ENCODE measurements at places on chromosomes 3 and 15.
A peak's percentile ranks its signal among the peaks of the same experiment; 100 is the strongest.

DNA sequence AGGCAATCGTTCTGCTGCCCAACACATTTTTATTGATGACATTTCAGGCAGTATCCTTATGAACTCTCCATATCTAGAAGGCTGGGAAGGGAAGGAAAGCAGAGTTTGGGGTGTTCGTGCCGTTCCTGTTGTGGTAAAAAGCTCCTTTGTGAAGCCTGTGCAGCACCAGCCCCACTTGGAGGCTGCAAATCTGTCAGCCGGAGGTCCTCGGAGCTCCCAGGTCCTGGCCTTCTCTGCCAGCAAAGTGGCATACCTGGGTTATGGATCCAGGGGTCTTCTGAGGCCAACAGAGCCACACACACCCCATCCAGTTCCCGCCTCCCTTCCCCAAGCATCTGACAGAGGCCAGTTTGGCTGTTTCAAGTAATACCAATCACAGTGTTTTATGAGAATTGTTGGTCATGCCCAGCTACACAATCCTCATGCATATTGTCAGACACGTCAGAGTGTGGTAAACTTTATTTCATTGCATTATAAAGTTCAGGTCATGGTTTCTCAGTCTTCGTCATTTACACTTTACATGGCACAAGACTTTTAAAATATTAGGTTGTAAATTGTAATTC, 15.9 kb upstream of the USP3 start:
- no peak for DNase-seq

DNA sequence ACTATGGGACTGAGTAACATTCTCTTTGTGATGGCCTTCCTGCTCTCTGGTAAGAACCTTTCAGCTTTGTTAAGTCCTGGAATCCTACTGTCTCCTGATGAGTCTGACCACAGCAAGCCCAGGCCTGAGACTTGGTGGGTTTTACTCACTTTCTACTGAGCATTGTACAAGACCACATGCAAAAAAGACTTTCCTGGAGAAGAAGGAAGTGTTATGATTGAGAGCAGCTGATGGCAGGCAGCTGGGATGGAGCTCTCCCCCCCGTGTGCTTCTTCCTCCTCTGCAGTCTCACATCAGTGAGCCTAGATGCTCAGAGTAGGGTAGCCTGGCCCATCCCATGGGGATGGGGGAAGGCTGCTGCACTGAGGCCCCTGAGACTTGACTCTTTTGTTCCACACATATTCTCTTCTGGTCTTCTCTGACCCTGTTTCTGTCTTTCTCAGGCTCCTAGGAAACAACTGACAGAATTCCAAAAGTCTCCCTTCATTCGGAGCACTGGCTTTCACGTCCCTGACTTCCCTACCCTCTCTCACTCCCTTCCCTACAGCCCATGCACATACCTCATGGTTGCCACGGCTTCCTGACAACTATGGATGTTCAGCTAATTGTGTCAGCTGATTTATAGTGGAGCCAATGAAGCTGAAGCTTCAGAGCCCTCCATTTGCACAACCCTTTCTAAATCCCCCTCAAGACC, 36.6 kb downstream of the CD86 start:
- DNase-seq: no peak

DNA sequence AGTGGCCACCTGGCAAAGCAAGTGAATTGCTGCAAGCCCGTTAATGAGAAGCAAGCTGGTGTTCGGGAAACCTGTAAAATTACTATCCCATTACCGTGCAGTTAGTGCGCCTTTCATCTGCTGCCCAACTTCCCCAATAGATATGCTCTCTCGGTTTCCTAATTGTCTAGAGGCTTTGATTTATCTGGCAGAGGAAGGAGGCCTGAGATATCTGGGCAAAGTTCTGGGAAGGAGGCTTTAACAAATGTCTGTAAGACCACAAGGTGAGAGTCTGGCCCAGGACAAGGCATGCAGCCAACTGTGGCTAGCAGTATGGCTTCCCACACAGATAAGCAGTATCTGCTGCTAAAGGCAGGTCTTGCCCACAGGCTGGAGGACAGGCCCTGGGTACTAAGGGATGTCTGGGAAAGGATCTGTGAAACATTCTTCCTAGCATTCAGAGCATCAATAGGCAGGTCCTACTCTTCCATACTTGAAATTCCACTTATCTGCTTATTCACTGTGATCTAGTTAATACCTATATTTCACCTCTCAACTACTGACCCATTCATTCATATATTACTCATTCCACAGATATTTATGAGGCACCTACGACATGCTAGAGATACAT, 130.0 kb upstream of the SLC2A2 start:
- DNase-seq: no peak

DNA sequence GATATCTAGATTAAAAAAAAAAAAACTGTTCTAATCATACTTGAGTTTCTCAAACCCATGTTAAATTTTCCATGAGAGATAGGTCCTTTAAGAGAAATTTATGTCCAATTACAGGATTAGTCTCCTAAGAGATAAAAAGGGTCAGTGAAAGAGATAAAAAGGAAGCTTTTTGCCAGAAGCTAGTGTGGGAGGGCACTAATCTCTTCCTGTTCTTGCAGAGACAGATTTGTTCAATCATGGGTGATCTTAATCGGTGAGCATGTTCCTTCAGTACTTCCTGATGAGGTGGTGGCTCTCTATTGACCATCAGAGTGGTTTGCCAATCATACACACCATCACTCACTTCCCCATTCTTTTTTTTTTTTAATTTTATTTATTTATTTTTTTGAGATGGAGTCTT, 16.9 kb upstream of the LPP start:
- DNase-seq: no peak

GRCh38 chr3:193509103-193509965, 45.4 kb downstream of the ATP13A4 start:
- no peak for DNase-seq

GRCh38 chr3:145175626-145176025, 985.4 kb downstream of the PLOD2 start:
- no peak for DNase-seq

DNA sequence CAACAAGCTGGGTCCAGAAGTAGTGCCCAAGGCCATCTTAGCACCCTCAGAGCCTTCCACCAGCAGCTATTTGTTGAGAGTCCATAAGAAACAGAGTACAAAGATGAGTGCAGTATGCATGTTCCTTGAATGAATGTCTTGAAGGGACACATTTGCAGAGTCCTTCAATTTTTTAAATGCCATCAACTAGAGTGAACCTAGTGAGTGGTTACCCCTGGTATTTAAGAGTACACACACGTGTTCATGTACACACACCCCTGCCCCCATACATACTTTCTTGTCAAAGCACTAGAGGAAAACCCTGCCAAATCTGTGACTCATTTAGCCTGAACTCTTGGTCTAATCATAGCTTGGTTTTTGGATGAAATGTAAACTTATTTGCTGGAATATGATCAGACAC, 84.5 kb upstream of the GALNT15 start:
- no peak for DNase-seq

DNA sequence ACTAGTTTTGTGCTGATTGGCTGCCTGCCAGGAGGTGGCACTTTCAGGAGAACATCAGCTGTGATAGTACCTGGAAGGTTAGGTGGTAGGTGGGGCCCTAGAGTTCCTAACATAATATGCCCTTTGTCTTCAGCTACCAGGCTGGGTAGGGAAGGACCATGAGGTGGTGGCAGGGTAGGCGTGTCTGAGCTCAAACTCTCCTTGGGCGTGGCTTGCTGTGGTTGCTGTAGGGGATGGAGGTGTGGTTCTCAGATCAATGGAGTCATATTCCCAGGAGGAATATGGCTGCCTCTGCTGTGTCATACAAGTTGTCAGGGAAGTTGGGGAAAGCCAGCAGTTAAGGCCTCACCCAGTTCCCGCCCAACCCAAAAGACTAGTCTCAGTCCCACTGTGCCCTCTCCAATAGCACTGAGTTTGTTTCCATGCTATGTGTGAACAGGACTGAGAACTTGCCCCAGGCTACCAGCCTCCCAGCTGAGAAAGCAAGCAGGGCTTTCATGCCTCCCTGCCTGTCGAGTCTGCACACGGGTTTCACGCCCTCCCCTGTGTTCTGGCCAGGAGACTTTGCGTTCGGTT, 107.7 kb downstream of the CHCHD4 start:
- no peak for DNase-seq

- DNase-seq: no peak
Observed at GRCh38 chr3:189404024-189404423, 227.2 kb upstream of the TP63 start.

DNA sequence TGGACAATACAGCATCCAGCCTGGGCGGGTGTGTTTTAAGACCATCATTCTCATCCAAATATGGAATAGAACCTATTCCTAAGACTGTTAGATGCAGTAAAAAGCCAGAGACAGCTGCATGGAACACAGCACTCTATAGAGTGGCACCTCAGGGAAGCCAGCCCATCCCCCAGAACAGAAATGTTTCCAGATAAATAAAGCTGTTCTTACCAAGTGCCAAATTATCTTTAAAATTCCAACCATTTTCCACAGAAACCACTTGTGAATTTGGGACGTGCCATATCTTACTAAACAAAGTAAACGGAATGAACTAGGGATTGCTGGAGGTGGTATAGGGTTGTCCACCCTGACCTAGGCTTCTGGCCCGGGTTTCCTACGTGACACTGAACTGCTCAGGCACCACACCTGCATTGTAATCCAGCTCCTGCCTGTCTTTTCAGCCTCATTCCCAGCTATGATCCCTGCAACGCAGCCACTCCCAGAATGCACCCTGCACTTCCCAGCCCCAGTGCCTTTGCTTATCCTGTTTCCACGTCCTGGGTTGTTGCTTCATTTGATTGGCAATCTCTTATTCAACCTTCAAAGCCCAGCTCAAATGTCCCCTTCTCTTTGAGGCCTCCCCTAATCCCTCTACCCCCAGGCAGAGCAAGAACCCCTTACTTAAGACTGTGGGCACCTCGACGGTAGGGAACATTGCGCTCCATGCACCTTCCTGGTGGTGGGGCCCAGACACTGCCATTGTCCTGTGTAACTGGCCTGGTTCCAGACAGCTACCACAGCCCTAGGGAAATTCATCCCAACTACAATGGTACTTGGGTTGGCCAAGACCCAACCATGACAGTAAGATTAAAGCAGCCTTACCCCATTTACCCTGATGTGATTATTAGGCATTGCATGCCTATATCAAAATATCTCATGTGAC, 100.2 kb downstream of the IQSEC1 start:
- DNase-seq: no peak

- DNase-seq: no peak
Observed at GRCh38 chr3:26652164-26652563, 29.6 kb downstream of the LRRC3B start.

DNA sequence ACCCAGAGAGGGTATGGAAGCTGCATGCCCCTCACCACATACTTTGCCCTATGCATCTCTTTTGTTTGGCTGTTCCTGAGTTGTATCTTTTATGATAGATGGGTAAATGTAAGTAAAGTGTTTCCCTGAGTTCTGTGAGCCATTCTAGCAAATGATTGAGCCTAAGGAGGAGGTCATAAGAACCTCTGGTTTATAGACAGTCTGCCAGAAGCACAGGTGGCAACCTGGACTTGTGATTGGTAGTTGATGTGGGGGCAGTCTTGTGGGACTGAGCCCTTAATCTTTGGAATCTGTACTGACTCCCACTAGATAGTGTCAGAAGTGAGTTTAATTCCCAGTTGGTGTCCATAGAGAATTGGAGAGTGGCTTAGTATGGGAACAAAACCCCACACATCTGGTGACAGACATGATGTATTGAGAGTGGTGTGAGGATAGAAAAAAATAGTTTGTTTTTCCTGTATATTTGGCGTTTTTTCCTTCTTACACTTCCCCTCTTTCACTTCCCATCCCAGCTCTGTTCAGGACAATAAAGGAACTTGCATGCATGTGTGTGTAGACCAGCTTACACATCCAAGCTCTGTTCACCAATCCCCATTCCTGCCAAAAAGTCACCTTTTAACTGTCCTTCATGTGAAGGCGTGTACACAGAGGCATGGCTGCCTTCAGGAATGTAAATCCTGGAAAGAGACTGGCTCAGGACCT, 38.1 kb upstream of the SPPL2A start:
- no peak for DNase-seq

GRCh38 chr3:127886231-127886955, 28.6 kb upstream of the KBTBD12 start:
- peak; percentile 97 for DNase-seq

DNA sequence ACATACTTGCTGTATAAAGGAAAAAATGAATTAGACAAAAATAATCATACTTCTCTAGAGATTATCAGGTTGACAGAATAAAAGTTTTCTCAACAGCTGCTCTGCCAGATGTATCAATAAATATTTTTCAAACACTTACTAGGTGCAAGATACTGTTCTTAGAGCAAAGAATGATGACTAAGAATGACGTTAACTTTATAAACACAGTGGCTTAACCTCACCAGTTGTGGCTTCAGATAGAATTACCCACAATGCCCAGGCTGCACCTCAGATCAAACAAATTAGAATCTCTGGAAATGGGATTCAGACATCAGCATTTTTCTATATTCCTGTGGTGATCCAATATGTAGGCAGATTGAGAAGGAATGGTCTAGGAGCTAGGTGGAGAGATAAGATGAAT, 422.4 kb upstream of the ATP11B start:
- no peak for DNase-seq

DNA sequence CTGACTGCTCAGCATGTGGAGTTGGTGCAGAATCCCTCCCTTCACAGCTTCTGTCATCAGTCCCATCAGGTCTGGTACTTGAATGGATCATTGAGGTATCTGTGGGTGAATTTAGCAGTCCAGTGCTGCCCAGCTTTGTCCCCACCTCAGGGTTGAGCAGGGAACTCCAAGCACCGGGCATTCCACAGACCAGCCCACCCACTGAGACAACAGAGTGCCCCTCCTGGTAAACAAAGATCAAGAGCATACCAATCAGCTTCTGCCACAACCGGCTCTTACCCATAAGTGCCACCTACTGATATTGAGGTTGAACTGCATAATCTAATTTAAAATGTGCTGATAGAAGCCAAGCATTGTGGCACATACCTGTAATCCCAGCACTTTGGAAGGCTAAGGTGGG, 57.1 kb upstream of the FXR1 start:
- DNase-seq: no peak

- DNase-seq: no peak
Observed at GRCh38 chr3:30496066-30496966, 110.1 kb upstream of the TGFBR2 start.

DNA sequence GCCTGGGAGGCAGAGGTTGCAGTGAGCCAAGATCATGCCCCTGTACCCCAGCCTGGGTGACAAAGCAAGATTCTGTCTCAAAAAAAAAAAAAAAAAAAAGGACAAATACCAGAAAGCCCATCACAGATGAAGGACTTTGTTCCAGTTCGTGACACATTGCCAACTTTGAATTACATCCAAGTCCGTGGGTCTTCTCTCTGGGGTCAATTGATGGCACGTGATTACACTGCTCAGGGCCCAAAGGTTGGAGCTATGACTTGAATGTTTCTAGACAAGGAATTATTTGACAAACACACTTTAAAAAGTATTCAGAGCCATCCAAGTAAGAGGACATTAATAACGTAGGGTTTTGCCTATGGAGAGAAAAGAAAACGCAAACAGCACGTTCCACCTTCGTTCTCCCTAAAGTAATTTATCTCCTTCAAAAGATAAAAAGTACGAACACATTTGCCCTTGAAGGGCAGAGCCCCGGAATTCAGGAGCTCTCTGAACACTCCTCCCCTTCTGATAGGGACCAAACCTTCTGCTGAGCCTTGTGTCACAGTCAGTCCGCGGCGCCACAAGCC, 31.3 kb upstream of the ST3GAL6 start:
- no peak for DNase-seq
